ENCODE measurements at places on chromosomes 7 and 10. TPM values are rescaled to one million over a fixed set of nuclear protein-coding genes. Genes with fewer than 3 reads are reported as not detected.
A peak's percentile ranks its signal among the peaks of the same experiment; 100 is the strongest.

The SAMD9L gene
- total RNA-seq, result 4.5 TPM

GRCh38 chr10:14952851-14953423 is 959 bp downstream of the DCLRE1C start:
- peak overlapping the region; percentile 79 for H3K4me3 ChIP-seq
- peaks cover 20% of the 10 kb centered on the region for H3K4me1 ChIP-seq
- peak overlapping the region; percentile 89 for H3K27ac ChIP-seq
- no peaks in the 10 kb centered on the region for H3K27me3 ChIP-seq

- H3K27ac ChIP-seq, result peak overlapping the region; percentile 68
- H3K36me3 ChIP-seq, result no peaks in the 10 kb centered on the region
- no peaks in the 10 kb centered on the region for H3K4me1 ChIP-seq
- DNase-seq, result no peak
- no peak overlapping the region for H3K4me3 ChIP-seq
- no peaks in the 10 kb centered on the region for H3K27me3 ChIP-seq
Observed at GRCh38 chr7:25669961-25670841, 441.9 kb upstream of the NPVF start.

DNA sequence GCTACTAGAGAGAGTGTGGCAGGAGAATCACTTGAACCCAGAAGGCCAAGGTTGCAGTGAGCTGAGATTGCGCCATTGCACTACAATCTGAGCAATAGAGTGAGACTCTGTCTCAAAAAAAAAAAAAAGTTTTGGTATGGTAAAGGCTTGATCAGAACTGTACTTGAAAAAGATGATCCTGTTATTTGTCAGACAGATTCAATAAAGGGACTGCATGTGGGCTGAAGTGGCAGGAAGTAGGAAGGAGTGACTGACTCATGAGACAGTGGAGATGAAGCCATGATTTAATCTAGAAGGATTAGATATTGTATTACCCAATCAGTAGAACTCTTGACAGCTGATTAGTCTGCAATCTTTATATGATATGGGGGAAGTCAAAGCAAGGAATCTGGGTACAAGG is 2.7 kb upstream of the TMEM254 start:
- no peaks in the 10 kb centered on the region for H3K36me3 ChIP-seq
- no peaks in the 10 kb centered on the region for H3K27me3 ChIP-seq
- no peak for DNase-seq
- no peak overlapping the region for H3K27ac ChIP-seq

GRCh38 chr7:24721481-24722001 is 35.7 kb downstream of the GSDME start:
- no peaks in the 10 kb centered on the region for H3K27me3 ChIP-seq
- H3K36me3 ChIP-seq, result peaks cover 5% of the 10 kb centered on the region
- no peaks in the 10 kb centered on the region for H3K4me1 ChIP-seq

- H3K27ac ChIP-seq, result no peak overlapping the region
- no peaks in the 10 kb centered on the region for H3K36me3 ChIP-seq
- DNase-seq, result no peak
- peaks cover 25% of the 10 kb centered on the region for H3K27me3 ChIP-seq
Observed at GRCh38 chr7:68148440-68148839, 1151.8 kb downstream of the TYW1 start.

DNA sequence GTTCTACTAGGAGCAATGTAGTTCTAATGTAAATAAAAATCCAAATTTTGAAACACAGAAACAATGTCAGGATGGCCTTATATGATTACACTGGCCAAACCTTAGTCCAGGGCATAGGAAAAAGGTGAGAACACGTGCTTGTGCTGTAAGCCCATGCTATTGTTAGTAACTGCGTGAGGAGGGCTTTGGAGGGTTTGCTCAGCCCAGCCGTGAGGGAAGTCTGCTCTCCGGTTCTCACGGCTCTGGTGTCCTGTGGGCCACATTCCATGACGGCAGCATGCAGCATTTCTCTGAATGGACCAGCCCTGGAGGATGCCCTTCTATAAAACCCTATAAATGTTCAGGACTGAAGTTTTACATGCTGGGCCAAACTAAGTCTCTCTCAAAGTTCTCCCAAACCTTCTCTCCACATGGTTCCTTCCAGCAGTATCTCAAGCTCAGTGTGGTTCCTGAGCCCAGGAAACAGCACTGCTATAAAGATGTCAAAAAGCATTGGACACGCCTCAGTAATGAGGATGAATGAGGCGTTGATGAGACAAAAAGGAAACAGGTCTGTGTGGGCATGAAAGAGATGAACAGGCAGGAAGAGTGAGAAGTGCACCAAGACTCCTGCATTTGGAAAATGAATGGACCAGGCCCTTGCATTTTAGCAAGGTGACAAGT is 174.8 kb upstream of the CDCA7L start:
- H3K27ac ChIP-seq, result no peak overlapping the region
- peaks cover 16% of the 10 kb centered on the region for H3K4me1 ChIP-seq
- no peak for DNase-seq
- peaks cover 3% of the 10 kb centered on the region for H3K27me3 ChIP-seq

DNA sequence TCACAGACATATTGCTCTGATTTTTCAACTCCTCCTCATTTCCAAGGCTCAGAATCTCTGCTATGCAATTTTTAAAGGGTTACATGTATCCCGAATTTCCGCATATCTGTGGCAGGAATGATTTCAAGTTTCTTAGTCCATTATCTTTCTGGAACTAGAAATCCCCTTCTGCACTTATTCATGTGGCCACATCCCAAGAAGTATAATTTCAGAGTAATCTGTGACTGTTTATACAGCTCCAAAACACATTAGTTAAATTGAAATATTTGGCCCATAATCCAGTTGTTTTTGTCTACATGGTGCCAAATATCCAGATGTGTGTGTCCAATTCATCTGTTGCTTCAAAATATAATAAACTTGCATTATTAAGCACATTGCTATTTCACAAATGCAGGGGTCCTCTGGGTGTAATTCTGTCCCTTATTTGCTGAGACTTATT is 271.2 kb downstream of the ARHGAP12 start:
- no peak for DNase-seq
- H3K36me3 ChIP-seq, result no peaks in the 10 kb centered on the region
- H3K4me1 ChIP-seq, result no peaks in the 10 kb centered on the region
- no peaks in the 10 kb centered on the region for H3K27me3 ChIP-seq
- H3K4me3 ChIP-seq, result no peak overlapping the region
- H3K27ac ChIP-seq, result peak overlapping the region; percentile 56

The SUPV3L1 gene
- 49.4 TPM for total RNA-seq

GRCh38 chr7:37706804-37707203 is 23.2 kb downstream of the GPR141 start:
- no peak for DNase-seq
- H3K36me3 ChIP-seq, result no peaks in the 10 kb centered on the region
- peaks cover 41% of the 10 kb centered on the region for H3K4me1 ChIP-seq
- no peak overlapping the region for H3K27ac ChIP-seq
- no peaks in the 10 kb centered on the region for H3K27me3 ChIP-seq

DNA sequence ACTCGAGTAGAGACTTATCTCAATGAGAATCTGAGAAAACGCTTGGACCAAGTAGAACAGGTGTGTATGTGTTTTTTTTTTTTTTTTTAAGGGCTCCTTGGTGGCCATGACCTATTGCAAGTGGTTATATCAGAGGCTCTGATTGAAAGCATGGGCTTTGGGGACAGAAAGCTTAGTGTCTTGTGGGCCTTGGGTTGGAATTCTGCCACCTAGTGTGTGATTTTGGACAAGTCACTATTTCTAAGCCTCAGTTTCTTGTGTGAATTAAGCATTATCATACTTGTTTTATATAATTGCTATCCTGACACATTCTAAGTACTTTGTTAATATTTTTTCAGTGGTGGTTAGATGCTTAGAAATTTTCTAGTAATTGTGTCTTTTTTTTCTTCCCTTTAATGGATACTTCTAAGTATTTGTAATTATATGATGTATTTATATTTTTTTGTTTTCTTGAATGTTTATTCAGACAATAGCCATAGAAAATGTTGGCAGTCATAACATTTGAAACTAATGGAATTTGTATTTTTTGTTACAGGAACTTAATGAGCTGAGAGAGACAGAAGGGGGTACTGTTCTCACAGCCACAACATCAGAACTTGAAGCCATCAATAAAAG is 33.1 kb downstream of the SMC3 start:
- H3K4me3 ChIP-seq, result no peak overlapping the region
- H3K4me1 ChIP-seq, result no peaks in the 10 kb centered on the region
- H3K27ac ChIP-seq, result no peak overlapping the region
- peaks cover 3% of the 10 kb centered on the region for H3K36me3 ChIP-seq

DNA sequence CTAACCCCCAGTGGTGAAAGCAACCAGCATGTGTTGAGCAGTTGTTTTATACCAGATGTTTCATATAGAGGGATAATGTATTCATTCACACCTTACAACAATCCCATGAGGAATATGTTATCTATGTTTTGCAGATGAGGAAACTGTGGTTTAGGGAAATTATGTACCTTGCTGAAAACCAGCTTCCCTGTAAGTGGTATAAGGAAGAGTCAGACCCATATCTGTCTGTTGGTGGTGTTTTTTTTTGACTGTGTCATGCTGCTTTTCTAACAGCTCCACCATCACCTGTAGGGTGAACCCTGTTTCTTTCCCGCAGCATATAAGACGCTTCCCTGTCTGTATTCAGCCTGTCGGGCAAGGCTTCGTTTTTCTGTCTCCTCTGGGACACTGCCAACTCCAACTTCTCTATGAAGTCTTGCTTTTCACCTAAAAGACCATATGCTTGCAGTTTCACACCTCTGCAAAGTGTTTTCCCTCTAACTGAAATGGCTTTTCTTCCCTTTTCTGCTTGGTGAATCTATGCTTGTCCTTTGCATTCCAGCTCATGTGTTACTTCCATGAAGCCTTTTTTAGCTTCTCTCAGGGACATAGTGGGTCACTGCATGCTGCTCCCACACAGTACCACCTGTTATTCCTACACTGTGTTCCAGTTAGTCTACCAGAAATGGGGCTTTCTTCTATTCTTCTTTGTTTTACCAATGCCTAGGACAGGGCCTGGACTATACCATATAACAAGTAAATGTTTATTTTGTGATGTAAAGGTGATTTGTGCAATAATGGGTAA is 92.8 kb downstream of the ST7 start:
- DNase-seq, result no peak
- H3K36me3 ChIP-seq, result no peaks in the 10 kb centered on the region
- H3K4me3 ChIP-seq, result no peak overlapping the region
- H3K27me3 ChIP-seq, result no peaks in the 10 kb centered on the region

The GSDME gene
- 8.1 TPM for total RNA-seq

DNA sequence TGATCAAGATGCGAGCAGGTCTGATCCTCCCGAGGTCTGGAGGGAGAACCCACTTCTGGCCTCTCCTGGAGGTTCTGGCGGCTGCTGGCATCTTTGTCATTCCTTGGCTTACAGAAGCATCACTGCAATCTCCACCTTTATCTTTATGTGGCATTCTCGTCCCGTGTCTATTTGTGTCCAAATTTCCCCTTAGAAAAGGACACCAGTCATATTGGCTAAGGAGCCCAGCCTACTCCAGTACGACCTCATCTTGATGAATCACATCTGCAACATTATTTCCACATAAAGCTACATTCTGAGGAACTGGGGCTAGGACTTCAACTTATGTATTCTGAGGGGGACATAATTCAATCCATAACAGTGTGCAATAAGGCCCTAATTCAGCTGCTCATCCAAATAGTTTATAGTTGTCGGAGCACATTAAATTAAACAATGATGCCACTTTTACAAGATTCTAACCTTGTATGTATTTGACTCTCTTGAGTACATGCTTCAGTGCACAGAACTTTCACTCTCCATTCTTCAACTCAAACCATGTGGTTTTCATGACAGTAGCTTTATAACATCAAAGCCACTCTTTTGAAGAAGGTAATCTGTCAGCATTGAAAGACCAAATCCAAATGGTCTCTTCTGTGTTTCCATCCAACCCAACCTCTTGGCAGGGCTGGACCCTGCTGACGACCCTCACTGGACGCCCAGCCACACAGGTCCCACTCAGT is 86.2 kb upstream of the DDC start:
- H3K27me3 ChIP-seq, result no peaks in the 10 kb centered on the region
- peaks cover 56% of the 10 kb centered on the region for H3K4me1 ChIP-seq
- H3K4me3 ChIP-seq, result no peak overlapping the region
- no peak overlapping the region for H3K27ac ChIP-seq
- no peak for DNase-seq

DNA sequence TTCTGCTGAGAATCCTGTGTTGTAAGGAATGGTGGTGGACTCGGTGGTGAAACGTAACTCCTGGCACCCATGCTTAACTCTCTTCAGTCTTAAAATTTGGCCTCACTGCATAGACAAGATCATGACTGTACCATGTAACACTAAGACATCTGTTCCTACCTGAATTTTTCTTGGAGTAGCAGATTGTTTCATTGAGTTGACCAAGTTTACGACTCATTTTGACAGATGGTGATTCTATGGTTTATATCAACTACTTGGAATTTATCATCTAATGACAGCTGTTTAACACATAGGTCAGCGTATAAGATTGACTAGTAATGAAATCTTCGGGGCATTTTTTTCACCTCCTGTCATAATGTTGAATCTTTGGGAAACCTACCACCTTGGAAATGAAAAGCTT is 184.2 kb downstream of the CELF2 start:
- no peak overlapping the region for H3K27ac ChIP-seq
- DNase-seq, result no peak
- peaks cover 5% of the 10 kb centered on the region for H3K36me3 ChIP-seq
- no peak overlapping the region for H3K4me3 ChIP-seq
- no peaks in the 10 kb centered on the region for H3K4me1 ChIP-seq

- no peak for DNase-seq
- no peak overlapping the region for H3K4me3 ChIP-seq
- no peaks in the 10 kb centered on the region for H3K27me3 ChIP-seq
Observed at GRCh38 chr7:112350585-112350984, 99.7 kb upstream of the IFRD1 start.

The TMEM176B gene
- 94.0 TPM for total RNA-seq

DNA sequence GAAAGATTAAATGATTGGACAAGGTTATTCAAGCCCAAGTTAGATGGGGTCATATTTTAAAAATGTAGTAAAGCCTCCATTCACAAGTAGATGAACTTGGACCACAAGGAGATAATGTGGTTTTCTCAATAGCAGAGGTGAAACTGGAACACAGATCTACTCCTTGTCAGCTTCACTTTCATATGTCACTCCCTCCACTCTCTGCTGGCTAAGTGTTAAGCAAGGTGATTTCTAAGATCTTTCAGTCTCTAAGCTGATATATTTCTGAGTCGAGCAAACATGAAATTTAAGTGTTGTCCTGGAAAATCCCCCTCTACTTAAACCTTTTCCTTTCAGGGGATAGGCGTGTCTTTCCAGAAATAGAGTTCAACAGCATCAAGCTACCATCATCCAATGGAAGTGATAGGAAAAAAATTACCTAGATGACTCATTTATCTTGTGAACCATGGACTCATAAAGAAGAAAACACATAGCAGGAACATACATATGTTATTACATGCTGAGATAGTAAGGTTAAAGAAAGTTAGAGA is 275.0 kb downstream of the PTEN start:
- H3K27me3 ChIP-seq, result no peaks in the 10 kb centered on the region
- DNase-seq, result no peak
- H3K4me1 ChIP-seq, result no peaks in the 10 kb centered on the region
- no peak overlapping the region for H3K4me3 ChIP-seq
- H3K27ac ChIP-seq, result no peak overlapping the region
- no peaks in the 10 kb centered on the region for H3K36me3 ChIP-seq

GRCh38 chr10:23406409-23406808 is 32.5 kb upstream of the OTUD1 start:
- no peak overlapping the region for H3K4me3 ChIP-seq
- peaks cover 15% of the 10 kb centered on the region for H3K4me1 ChIP-seq
- no peak overlapping the region for H3K27ac ChIP-seq
- H3K36me3 ChIP-seq, result no peaks in the 10 kb centered on the region
- no peak for DNase-seq
